Ascending aorta (tissue), 2 donors: ENCODE measurements at places on chromosomes 4 and X. TPM values are rescaled to one million over a fixed set of nuclear protein-coding genes. Genes with fewer than 3 reads are reported as not detected.

DNA sequence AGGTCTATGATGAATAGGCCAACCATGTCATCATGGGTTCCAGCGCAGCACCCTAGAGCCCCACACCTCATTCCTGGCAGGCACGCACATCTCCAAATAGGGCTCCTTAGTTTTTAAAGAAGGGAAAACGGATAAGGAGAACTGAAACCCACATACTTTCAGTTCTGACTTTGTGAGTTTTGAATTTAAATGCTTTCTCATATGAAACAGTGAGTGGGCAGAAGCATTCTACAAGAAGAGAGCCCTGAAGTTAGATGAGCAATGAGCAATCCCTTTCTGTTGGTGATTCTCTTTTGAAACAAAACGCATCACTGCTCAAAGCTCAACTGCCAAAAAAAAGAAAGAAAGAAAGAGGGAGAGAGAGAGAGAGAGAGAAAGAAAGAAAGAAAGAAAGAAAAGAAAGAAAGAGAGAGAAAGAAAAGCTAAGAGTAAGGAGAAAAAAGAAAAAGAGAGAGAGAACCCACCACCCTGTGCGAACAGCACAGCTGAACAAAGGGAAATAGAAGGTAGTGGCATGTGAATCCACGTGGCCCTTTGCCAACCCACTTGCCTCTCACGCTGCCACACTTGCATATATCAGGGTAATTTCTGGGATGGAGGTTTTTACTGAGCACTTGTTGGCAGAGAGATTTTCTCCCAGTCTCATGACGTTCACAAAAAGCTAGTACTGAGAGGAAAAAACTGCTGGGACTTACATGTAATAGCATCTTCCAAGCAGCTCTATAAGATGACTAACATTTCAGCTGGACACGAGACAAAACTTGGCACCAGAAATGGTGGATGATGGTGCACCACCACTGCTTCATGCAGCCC lies 31.0 kb downstream of the TMSB4X start:
- peak overlapping the region; percentile 50 for H3K27ac ChIP-seq
- H3K4me3 ChIP-seq: no peak overlapping the region

- H3K4me3 ChIP-seq: no peak overlapping the region
- H3K27ac ChIP-seq: no peak overlapping the region
- H3K4me1 ChIP-seq: no peaks in the 10 kb centered on the region
- DNase-seq: no peak
Observed at GRCh38 chrX:46354481-46354880, 190.7 kb downstream of the ZNF674 start.

- no peak overlapping the region for H3K4me3 ChIP-seq
- no peak for DNase-seq
- H3K36me3 ChIP-seq: no peaks in the 10 kb centered on the region
- no peaks in the 10 kb centered on the region for H3K27me3 ChIP-seq
- H3K27ac ChIP-seq: no peak overlapping the region
Observed at GRCh38 chrX:119406776-119407175, 7.6 kb downstream of the SLC25A43 start.

DNA sequence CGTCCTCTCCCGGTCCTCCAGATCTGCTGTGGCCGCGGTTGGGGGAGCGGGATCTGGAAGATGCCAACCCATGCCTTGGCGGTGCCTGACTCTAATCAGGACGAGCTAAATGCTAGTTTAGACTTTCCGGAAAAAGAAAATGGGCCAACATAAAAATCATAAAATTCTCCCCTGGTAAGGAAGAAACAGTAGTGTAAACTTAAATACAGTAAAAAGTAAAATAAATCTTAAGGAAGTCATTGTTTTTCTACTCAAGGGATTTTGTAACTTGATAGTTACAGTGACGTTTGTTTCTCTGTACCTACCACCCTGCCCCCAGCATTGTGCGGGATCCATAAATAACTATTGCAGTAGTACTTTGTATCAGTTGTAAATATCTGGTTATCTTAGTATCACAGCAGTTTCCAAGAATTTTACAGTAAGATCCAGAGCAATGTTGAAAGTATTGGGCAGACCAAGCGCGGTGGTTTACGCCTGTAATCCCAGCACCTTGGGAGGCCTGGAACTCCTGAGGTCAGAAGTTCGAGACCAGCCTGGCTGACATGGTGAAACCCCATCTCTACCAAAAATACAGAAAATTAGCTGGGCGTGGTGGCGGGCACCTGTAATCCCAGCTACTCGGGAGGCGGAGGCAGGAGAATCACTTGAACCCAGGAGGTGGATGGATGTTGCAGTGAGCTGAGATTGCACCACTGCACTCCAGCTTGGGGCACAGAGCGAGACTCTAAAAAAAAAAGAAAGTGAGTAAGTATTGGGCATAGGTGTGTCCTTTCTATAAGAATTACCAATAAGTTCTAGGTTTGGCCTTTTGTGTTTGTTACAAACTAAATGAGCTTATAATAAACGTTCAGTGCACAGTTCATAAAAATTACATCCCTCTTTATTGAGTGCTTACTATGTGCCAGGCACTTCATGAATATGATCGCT lies 1.0 kb upstream of the PLA2G12A start:
- peaks cover 6% of the 10 kb centered on the region for H3K4me1 ChIP-seq
- no peaks in the 10 kb centered on the region for H3K27me3 ChIP-seq
- DNase-seq: no peak
- peak overlapping the region; percentile 70 for H3K27ac ChIP-seq
- H3K36me3 ChIP-seq: no peaks in the 10 kb centered on the region

GRCh38 chr4:100581337-100581736 lies 63.5 kb upstream of the EMCN start:
- no peak overlapping the region for H3K4me3 ChIP-seq
- no peaks in the 10 kb centered on the region for H3K36me3 ChIP-seq
- H3K4me1 ChIP-seq: no peaks in the 10 kb centered on the region
- no peak overlapping the region for H3K27ac ChIP-seq
- no peaks in the 10 kb centered on the region for H3K27me3 ChIP-seq

DNA sequence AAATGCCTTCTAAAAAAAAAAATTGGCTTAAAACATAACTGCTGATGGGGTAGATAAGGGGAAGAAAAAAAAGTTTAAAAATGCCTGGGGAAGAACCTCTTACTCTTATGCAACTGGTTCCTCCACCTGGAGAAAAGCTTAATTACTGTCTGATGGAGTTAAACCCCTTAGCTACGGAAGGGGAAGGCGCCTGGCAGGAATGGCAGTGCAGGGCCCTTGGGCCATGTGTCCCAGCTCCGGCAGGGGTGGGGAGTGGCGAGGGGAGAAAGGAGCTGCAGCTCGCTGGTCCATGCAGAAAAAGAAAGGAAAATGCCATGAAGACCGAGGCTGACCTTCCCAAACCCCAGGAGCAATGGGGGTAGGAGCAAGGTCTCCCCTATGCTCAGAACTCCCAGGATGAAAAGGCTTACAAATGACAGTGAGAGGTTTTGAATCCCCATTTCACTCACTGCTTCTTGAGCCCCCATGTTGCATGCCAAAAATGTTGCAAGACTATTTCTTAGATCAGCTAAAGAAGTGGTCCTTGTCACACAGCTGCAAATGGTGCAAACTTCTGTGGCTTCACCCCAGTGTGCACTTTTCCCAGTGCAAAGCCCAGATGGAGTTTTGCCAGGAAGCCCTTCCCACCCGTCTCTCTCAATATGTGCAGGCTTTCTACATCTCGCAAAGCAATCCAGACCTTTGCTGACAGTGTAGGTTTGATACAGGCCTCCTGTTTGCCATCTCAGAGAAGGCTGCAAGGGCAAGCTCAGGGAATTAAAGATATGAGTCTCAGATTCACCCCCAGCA lies 204.8 kb upstream of the CT83 start:
- H3K4me1 ChIP-seq: no peaks in the 10 kb centered on the region
- H3K27me3 ChIP-seq: no peaks in the 10 kb centered on the region
- H3K36me3 ChIP-seq: no peaks in the 10 kb centered on the region

DNA sequence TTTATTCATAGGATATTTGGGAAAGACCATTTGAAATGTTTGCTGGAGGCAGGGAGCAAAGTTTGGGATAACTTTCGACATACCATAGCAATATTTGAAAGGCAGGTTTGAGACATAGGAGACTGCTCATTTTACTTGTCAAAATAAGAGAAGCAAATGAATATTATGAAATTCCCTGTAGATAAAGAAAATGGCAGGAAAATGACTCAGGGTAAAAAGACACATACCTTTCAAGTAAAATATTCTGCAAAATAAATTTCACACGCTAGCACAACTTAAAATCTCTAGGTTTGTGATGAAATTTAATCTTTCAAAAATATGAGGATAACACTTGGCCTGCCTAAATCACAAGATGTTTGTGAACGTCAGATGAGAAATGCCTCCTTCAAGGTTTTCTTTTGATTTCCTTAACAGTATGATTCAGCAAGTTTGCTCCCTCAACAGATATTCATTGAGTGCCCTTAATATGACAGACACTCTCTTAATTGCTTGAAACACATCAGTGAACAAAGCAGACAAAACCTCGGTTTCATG lies 6.6 kb downstream of the TMEM156 start:
- H3K27me3 ChIP-seq: no peaks in the 10 kb centered on the region
- no peak for DNase-seq
- H3K36me3 ChIP-seq: no peaks in the 10 kb centered on the region
- H3K4me1 ChIP-seq: no peaks in the 10 kb centered on the region

DNA sequence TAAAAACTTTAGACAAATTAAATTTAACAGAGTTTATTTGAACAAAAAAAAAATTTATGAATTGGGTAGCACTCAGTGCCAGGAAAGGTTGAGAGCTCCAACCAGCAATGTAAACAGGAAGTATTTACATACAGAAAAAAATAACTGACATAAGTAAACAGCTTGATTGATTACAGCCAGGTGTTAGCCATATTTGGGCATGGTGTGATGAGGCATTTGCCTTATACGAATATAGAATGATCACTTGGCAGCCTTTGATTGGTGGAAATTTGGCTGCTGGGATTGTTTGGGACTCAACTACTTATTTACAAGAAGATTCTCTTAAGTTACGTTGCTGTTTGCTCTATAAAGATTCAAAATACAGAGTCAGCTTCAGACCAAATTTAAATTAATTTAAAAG lies 172.0 kb downstream of the ADAM29 start:
- no peaks in the 10 kb centered on the region for H3K36me3 ChIP-seq
- no peaks in the 10 kb centered on the region for H3K27me3 ChIP-seq
- no peak overlapping the region for H3K27ac ChIP-seq

- H3K36me3 ChIP-seq: no peaks in the 10 kb centered on the region
- H3K4me3 ChIP-seq: no peak overlapping the region
- H3K27ac ChIP-seq: peak overlapping the region; percentile 86
- DNase-seq: no peak
- no peaks in the 10 kb centered on the region for H3K27me3 ChIP-seq
Observed at GRCh38 chr4:106364282-106364681, 4.3 kb downstream of the GIMD1 start.

GRCh38 chr4:103915224-103915869 lies 195.6 kb upstream of the TACR3 start:
- H3K27me3 ChIP-seq: no peaks in the 10 kb centered on the region
- H3K4me1 ChIP-seq: no peaks in the 10 kb centered on the region
- no peak overlapping the region for H3K4me3 ChIP-seq
- H3K36me3 ChIP-seq: no peaks in the 10 kb centered on the region
- DNase-seq: no peak

DNA sequence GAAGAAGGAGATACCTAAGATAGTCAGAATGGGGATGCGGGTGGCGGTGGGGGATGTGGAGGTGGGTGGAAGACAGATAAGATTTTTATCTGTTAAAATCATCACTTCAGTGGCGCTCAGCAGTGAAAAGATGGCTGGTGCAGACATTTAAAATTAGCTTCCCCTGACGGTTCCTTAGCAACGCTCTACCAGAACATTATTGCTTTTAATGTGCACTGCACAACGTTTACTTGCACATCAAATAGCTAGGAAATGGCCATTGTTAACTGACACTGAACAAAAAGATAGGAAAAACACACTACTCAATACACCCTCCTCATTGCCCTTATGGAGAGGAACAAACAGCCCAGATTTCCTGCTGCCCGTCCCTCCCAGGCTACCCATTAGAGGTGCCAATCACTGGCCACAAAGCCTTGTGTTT lies 61.0 kb upstream of the FTHL17 start:
- no peak overlapping the region for H3K4me3 ChIP-seq
- no peaks in the 10 kb centered on the region for H3K4me1 ChIP-seq
- H3K27ac ChIP-seq: no peak overlapping the region
- H3K36me3 ChIP-seq: peaks cover 6% of the 10 kb centered on the region
- no peak for DNase-seq

GRCh38 chr4:76969495-76969894 lies 19.9 kb downstream of the SEPTIN11 start:
- H3K27ac ChIP-seq: peak overlapping the region; percentile 16
- no peak overlapping the region for H3K4me3 ChIP-seq

- H3K4me1 ChIP-seq: no peaks in the 10 kb centered on the region
- no peaks in the 10 kb centered on the region for H3K27me3 ChIP-seq
- no peak overlapping the region for H3K4me3 ChIP-seq
- no peak overlapping the region for H3K27ac ChIP-seq
- no peak for DNase-seq
- H3K36me3 ChIP-seq: no peaks in the 10 kb centered on the region
Observed at GRCh38 chr4:16608123-16608522, 290.3 kb downstream of the LDB2 start.

DNA sequence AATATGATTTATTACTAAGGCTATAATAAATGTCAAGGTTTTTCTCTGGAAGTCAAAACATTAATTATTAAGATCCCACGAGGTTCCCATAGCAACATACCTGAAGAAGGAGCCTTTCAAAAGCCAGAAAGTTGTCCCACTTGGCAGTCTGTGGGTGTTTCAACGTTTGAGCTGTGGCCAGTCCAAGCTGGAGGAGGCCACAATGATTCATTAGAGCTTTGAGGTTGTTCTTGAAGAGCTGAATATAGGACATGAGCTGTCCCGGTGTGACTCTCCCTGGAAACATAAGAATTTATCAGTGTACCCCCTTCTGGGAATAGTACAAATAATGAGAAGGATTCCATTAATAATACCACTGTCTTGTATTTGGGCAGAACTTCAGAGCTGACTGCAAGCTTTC lies 92.1 kb downstream of the SCFD2 start:
- no peak for DNase-seq
- no peaks in the 10 kb centered on the region for H3K36me3 ChIP-seq
- H3K4me1 ChIP-seq: no peaks in the 10 kb centered on the region
- no peak overlapping the region for H3K27ac ChIP-seq

- H3K36me3 ChIP-seq: no peaks in the 10 kb centered on the region
- no peak overlapping the region for H3K27ac ChIP-seq
Observed at GRCh38 chrX:119734897-119735339, 23.5 kb upstream of the SOWAHD start.

TMPRSS11D gene
- total RNA-seq: not detected

HMGB2 gene
- total RNA-seq: 36.1 TPM

OTUD6A gene
- not detected for total RNA-seq

TMSB15A gene
- total RNA-seq: not detected

ZNF674 gene
- 2.3 TPM for total RNA-seq

CTAG1B gene
- total RNA-seq: not detected

GRIA3 gene
- total RNA-seq: 2.8 TPM

TCEAL6 gene
- total RNA-seq: not detected
